Naive B cell (primary cell): ENCODE measurements at places on chromosomes 5 and 9. TPM values are rescaled to one million over a fixed set of nuclear protein-coding genes. Genes with fewer than 3 reads are reported as not detected.

GRCh38 chr9:109449036-109449798 is 48.9 kb downstream of the PTPN3 start:
- peaks cover 41% of the 10 kb centered on the region for H3K27me3 ChIP-seq
- H3K36me3 ChIP-seq = no peaks in the 10 kb centered on the region
- no peak overlapping the region for H3K27ac ChIP-seq

GRCh38 chr5:178324481-178325310 is 92.1 kb upstream of the PHYKPL start:
- peaks cover 10% of the 10 kb centered on the region for H3K4me1 ChIP-seq
- no peaks in the 10 kb centered on the region for H3K27me3 ChIP-seq
- H3K27ac ChIP-seq = no peak overlapping the region

- no peaks in the 10 kb centered on the region for H3K4me1 ChIP-seq
- no peak overlapping the region for H3K27ac ChIP-seq
- H3K36me3 ChIP-seq = no peaks in the 10 kb centered on the region
These were observed 163.6 kb upstream of the SEMA6A start for GRCh38 chr5:116738239-116738614.

DNA sequence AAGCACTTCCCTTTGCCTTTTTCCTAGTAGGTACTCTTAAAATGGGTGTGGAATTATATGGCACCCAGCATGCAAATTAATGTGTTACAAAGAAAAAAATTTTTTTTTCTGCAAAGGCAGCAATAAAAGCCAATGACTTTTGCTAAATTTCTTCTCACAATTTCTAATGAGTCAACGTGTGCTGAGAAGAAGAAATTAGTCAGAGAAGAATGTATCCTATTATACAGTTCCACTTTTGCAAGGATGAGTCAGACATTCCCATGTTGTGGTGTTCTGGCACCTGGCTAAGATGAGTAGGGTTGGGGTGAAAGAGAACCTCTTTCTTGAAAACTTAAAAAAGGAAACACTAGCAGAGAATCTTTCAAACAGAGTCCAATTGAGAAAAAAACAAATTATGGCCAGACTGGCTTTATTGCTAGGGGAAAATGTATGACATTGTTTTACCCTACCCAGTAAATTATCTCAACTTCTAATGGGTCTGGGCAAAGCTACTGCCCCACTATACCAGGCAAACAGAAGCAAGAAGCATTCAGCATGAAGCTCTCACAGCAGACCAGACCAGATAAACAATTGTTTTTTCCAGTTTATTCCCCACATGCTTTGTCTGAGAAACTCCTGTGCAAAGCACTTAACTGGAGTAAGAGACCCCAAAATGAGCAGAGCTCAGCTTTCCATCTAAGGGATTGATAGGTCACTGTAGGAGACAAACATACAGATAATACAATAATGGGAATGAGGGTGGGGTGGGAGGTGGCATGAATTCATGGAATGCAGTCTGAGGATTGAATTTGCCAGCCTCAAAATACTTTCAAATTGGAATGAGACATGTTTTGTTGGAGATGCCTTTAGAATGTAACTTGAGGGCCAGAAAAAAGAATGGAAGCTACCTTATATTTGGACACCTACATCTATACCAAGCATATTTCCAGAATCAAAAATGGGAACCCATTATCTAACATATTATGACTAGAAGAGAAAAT is 220.8 kb upstream of the RFX3 start:
- no peak overlapping the region for H3K4me3 ChIP-seq
- no peak overlapping the region for H3K27ac ChIP-seq
- DNase-seq = no peak

Gene PPP3R2
- polyA plus RNA-seq = not detected

DNA sequence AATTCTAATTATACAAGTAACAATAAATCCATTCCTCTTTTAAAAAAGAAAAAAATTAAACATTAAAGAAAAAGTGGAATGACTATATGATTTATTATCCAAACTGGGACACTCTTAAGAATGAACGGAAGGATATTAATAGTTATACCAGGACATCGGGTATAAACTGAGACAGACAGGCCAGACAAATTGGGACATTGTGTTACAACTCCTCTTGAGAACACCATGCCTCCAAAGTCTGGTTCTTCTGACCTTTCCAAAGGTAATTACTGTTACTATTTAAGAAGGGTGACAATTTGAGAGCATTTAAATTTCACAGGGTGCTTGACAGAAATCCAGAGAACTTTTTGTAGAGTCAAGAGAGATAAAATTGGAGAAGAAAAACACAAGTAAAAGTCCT is 132.1 kb upstream of the MARCHF11 start:
- no peaks in the 10 kb centered on the region for H3K4me1 ChIP-seq
- H3K4me3 ChIP-seq = no peak overlapping the region
- H3K27ac ChIP-seq = no peak overlapping the region
- no peaks in the 10 kb centered on the region for H3K27me3 ChIP-seq

DNA sequence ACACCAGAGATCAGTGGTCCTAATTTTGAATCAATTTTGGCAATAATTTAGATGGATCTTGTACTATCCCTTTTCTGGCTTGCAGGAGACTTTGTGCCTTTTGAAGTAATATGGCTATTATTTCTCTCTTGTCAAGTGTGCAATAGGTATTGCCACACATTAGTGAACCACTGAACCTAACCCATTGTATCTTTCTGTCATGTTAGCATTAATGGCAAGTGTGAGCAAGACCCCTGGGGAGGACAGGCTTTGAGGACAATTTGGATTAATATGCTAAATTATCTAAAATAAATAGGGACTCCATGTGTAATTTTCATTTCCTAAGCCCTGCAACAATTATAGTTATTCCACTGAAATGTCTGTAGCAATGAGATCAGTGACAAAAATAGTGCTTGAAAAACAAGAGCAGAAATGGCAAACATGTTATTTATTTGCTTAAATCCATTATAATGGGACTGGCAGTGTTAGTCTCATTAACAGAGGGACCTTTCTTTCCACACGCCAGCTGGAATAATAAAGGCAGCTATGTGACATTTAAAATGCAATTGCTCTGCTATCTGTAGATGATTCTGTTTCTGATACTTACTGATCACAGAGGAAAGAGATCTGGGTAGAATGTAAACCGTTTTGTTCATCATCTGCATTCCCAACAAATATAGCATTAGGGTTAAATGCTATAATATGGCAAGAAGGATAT is 753.3 kb upstream of the ZNF608 start:
- no peaks in the 10 kb centered on the region for H3K4me1 ChIP-seq
- H3K27me3 ChIP-seq = no peaks in the 10 kb centered on the region
- H3K27ac ChIP-seq = no peak overlapping the region
- no peak overlapping the region for H3K4me3 ChIP-seq
- H3K36me3 ChIP-seq = no peaks in the 10 kb centered on the region

- H3K4me3 ChIP-seq = no peak overlapping the region
- H3K4me1 ChIP-seq = no peaks in the 10 kb centered on the region
- no peaks in the 10 kb centered on the region for H3K27me3 ChIP-seq
- no peak for DNase-seq
These were observed 66.8 kb downstream of the APBA1 start for GRCh38 chr9:69605406-69605805.

DNA sequence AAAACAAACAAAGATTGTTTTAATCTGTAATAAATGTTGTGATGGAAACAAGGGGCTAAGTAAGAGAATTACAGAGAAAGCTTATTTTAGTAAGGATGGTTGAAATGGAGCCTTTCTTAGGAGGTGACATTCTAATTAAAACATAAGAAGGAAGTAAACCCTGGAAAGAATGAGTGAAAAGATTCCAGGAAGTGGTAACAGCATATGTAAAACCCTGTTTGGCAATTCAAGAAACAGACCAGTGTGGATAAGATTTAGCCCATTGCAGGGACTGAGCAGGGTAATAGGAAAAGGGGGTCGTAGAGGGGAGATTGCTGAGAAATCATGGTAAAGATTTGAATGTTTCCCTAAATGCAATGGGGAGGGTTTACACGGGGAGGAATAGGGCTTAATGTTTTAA is 21.6 kb upstream of the PIP5K1B start:
- H3K4me1 ChIP-seq = peaks cover 22% of the 10 kb centered on the region
- H3K27me3 ChIP-seq = no peaks in the 10 kb centered on the region
- H3K4me3 ChIP-seq = peak overlapping the region; percentile 40
- H3K36me3 ChIP-seq = no peaks in the 10 kb centered on the region
- no peak for DNase-seq

GRCh38 chr9:137832191-137832700 is 45.3 kb upstream of the CACNA1B start:
- no peaks in the 10 kb centered on the region for H3K4me1 ChIP-seq
- no peak overlapping the region for H3K4me3 ChIP-seq
- no peak overlapping the region for H3K27ac ChIP-seq
- no peak for DNase-seq
- H3K27me3 ChIP-seq = no peaks in the 10 kb centered on the region

GRCh38 chr9:87792831-87793288 is 66.9 kb downstream of the CTSL start:
- no peak for DNase-seq
- no peak overlapping the region for H3K27ac ChIP-seq
- no peaks in the 10 kb centered on the region for H3K4me1 ChIP-seq

Gene STPG3
- not detected for polyA plus RNA-seq

GRCh38 chr9:65426231-65426630 is 141.2 kb upstream of the FOXD4L5 start:
- no peaks in the 10 kb centered on the region for H3K27me3 ChIP-seq
- no peak overlapping the region for H3K27ac ChIP-seq
- no peak overlapping the region for H3K4me3 ChIP-seq
- peaks cover 18% of the 10 kb centered on the region for H3K36me3 ChIP-seq
- peaks cover 5% of the 10 kb centered on the region for H3K4me1 ChIP-seq

DNA sequence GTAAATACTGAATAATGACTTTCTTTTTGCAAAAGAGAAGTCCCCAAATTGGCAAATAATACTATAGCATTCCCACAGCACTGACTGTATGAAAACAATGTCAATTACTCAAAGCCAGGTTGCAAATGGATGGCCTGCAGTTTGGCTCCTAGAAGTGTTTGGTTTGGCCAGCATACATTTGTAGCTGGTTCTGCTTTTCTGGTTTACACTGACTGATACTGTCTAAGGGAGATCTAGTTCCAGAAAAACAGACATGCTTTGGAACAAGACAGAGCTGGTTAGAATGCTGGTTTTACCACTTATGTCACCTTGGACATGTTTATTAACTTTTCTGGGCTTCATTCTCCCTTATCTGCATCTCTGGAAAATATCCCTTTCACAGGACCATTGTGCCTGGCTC is 81.5 kb upstream of the TRPM3 start:
- H3K4me1 ChIP-seq = no peaks in the 10 kb centered on the region
- no peaks in the 10 kb centered on the region for H3K36me3 ChIP-seq
- H3K27me3 ChIP-seq = no peaks in the 10 kb centered on the region
- H3K27ac ChIP-seq = no peak overlapping the region
